CD8-positive, alpha-beta memory T cell (primary cell): ENCODE measurements at places on chromosomes 6 and 20. TPM values are rescaled to one million over a fixed set of nuclear protein-coding genes. Genes with fewer than 3 reads are reported as not detected.

- H3K36me3 ChIP-seq: no peaks in the 10 kb centered on the region
- no peak for DNase-seq
- H3K4me1 ChIP-seq: no peaks in the 10 kb centered on the region
- no peak overlapping the region for H3K4me3 ChIP-seq
- H3K27ac ChIP-seq: no peak overlapping the region
Observed at GRCh38 chr6:33985313-33985751, 160.6 kb downstream of the GRM4 start.

DNA sequence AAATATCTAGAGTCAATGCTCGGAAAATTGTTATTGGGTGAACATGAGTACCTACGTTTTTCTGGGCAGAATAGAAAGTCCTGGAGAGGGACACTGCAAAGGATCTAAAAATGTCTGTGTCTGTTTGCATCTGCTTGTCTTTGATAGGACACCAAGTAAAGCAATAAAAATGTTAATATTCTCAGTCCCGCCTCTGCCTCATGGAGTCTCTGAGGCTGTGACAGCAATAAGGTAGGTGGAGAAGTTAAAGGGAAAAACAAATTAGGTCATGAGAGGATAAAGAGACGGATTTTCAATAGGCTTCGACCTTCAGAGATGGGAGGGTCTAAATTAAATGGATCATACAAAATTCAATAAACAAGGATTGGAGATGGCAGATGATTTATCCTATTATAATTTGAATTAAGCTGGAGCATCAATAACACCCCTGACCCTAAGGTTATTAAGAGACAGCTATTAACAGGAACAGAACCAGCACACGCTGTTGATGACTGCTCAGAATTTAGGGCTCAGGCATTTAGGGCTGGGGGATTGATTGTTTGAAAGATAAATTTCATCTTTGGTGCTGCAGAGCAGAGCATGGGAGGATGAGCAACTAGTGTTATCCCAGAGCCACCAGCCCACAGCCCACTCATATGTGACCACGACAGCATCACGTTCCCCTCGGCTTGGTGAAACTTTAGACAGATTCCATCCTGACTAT lies 620.3 kb upstream of the CDH4 start:
- no peak for DNase-seq
- H3K27me3 ChIP-seq: no peaks in the 10 kb centered on the region

- no peaks in the 10 kb centered on the region for H3K36me3 ChIP-seq
- H3K4me1 ChIP-seq: no peaks in the 10 kb centered on the region
- no peak for DNase-seq
- H3K27me3 ChIP-seq: no peaks in the 10 kb centered on the region
Observed at GRCh38 chr20:60729135-60729900, 522.7 kb upstream of the CDH4 start.

- H3K27ac ChIP-seq: no peak overlapping the region
- H3K4me3 ChIP-seq: no peak overlapping the region
- H3K4me1 ChIP-seq: no peaks in the 10 kb centered on the region
- no peaks in the 10 kb centered on the region for H3K36me3 ChIP-seq
Observed at GRCh38 chr6:97049253-97050011, 124.9 kb downstream of the KLHL32 start.

The BMP7 gene
- not detected for total RNA-seq

- no peaks in the 10 kb centered on the region for H3K36me3 ChIP-seq
- H3K27me3 ChIP-seq: no peaks in the 10 kb centered on the region
- H3K27ac ChIP-seq: no peak overlapping the region
- no peak overlapping the region for H3K4me3 ChIP-seq
- DNase-seq: no peak
Observed at GRCh38 chr6:46419576-46420002, 71.7 kb downstream of the RCAN2 start.

- no peaks in the 10 kb centered on the region for H3K36me3 ChIP-seq
- H3K4me3 ChIP-seq: no peak overlapping the region
- no peaks in the 10 kb centered on the region for H3K27me3 ChIP-seq
- no peak overlapping the region for H3K27ac ChIP-seq
Observed at GRCh38 chr6:74065705-74066104, 369.7 kb downstream of the CD109 start.

The LZTS3 gene
- 1.0 TPM for total RNA-seq

- no peaks in the 10 kb centered on the region for H3K36me3 ChIP-seq
- H3K27ac ChIP-seq: no peak overlapping the region
- no peaks in the 10 kb centered on the region for H3K4me1 ChIP-seq
- H3K4me3 ChIP-seq: no peak overlapping the region
Observed at GRCh38 chr6:152566103-152566875, 70.9 kb downstream of the SYNE1 start.

GRCh38 chr6:82693094-82693493 lies 329.5 kb downstream of the TPBG start:
- no peak for DNase-seq
- H3K27me3 ChIP-seq: no peaks in the 10 kb centered on the region
- H3K36me3 ChIP-seq: no peaks in the 10 kb centered on the region
- H3K4me3 ChIP-seq: no peak overlapping the region
- no peak overlapping the region for H3K27ac ChIP-seq
- no peaks in the 10 kb centered on the region for H3K4me1 ChIP-seq

DNA sequence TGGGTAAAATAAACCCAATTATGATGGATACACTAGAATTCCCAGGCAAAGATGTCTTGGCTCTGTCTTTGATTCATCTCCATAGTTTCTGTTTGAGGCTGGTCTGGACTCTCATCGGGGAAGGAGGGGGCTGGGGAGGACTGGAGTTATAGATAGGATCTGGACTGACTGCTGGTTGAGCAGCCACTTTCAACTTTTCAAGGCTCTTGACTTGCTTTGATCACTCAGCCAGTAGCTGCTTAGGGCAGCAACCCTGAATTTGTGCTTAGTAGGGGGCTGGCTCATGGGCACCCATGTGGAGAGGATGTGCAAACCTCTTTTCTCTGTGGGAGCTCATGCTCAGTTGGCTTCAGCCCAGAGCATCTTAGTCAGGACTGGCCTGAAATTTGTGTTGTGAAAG lies 114.0 kb upstream of the NEDD9 start:
- peaks cover 7% of the 10 kb centered on the region for H3K4me1 ChIP-seq
- no peaks in the 10 kb centered on the region for H3K27me3 ChIP-seq
- no peak overlapping the region for H3K4me3 ChIP-seq
- no peak overlapping the region for H3K27ac ChIP-seq

GRCh38 chr20:11394145-11394833 lies 523.4 kb upstream of the BTBD3 start:
- DNase-seq: no peak
- H3K27ac ChIP-seq: no peak overlapping the region
- H3K4me1 ChIP-seq: no peaks in the 10 kb centered on the region
- no peaks in the 10 kb centered on the region for H3K27me3 ChIP-seq

The FNDC11 gene
- total RNA-seq: 0.26 TPM

GRCh38 chr6:83467620-83468036 lies 36.8 kb upstream of the ME1 start:
- no peaks in the 10 kb centered on the region for H3K4me1 ChIP-seq
- no peaks in the 10 kb centered on the region for H3K36me3 ChIP-seq
- no peak for DNase-seq
- H3K27ac ChIP-seq: no peak overlapping the region
- no peaks in the 10 kb centered on the region for H3K27me3 ChIP-seq

DNA sequence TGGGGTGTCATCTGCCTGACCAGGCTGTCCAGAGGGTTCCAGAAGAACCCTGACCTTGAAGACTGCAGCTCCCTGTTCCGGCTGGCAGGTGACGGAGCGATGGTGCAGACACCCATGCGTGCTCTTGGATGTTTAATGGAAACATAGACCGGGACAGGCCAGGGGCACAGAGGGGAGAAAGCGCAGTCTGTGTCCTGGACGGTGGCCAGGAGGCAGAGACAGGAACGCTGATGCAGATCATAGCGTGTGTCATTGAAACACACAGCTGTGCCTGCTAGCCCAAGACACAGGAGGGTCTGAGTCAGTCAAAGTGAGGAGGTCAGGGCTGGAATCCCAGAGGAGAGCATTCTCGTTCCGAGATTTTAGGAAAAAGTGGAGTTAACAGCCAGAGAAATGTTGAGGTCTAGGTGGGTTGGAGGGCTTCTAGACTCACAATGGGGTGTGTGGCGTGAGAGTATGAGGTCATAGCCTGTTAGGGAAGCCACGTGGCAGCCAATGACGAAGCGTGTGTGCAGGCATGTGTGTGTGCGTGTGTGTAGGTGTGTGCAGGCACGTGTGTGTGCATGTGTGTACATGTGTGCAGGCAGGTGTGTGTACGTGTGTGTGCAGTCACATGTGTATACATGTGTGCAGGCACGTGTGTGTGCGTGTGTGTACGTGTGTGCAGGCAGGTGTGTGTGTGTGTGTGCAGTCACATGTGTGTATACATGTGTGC lies 167.0 kb downstream of the ERMARD start:
- H3K4me3 ChIP-seq: no peak overlapping the region
- H3K27me3 ChIP-seq: no peaks in the 10 kb centered on the region
- no peaks in the 10 kb centered on the region for H3K4me1 ChIP-seq
- no peaks in the 10 kb centered on the region for H3K36me3 ChIP-seq
- H3K27ac ChIP-seq: no peak overlapping the region

The OR2B2 gene
- total RNA-seq: not detected

The ALDH8A1 gene
- total RNA-seq: 0.85 TPM

The ZC2HC1B gene
- not detected for total RNA-seq

GRCh38 chr20:51955756-51956155 lies 153.4 kb upstream of the SALL4 start:
- H3K36me3 ChIP-seq: no peaks in the 10 kb centered on the region
- DNase-seq: no peak
- no peaks in the 10 kb centered on the region for H3K27me3 ChIP-seq

The WFDC2 gene
- total RNA-seq: 0.55 TPM

The SLC35F1 gene
- not detected for total RNA-seq

GRCh38 chr6:64737418-64737817 lies 969.6 kb downstream of the EYS start:
- DNase-seq: no peak
- no peak overlapping the region for H3K27ac ChIP-seq
- H3K4me1 ChIP-seq: no peaks in the 10 kb centered on the region

DNA sequence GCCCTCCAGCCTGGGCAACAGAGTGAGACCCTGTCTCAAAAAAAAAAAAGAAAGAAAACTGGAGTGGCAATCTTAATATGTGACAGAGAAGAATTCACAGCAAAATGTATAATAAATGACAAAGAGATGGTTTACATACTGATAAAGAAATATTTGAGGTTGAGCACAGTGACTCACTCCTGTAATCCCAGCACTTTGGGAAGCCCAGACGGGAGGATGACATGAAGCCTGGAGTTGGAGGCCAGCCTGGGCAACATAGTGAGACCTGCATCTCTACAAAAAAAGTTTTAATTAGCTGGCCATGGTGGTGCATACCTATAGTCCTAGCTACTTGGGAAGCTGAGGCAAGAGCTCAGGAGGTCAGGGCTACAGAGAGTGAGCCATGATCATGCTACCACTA lies 12.4 kb upstream of the DEFB118 start:
- no peaks in the 10 kb centered on the region for H3K36me3 ChIP-seq
- no peak for DNase-seq
- H3K4me3 ChIP-seq: no peak overlapping the region
- no peaks in the 10 kb centered on the region for H3K27me3 ChIP-seq

- DNase-seq: no peak
- no peak overlapping the region for H3K27ac ChIP-seq
- no peak overlapping the region for H3K4me3 ChIP-seq
- H3K36me3 ChIP-seq: no peaks in the 10 kb centered on the region
- H3K4me1 ChIP-seq: peaks cover 8% of the 10 kb centered on the region
Observed at GRCh38 chr6:98821756-98822405, 12.5 kb upstream of the POU3F2 start.

DNA sequence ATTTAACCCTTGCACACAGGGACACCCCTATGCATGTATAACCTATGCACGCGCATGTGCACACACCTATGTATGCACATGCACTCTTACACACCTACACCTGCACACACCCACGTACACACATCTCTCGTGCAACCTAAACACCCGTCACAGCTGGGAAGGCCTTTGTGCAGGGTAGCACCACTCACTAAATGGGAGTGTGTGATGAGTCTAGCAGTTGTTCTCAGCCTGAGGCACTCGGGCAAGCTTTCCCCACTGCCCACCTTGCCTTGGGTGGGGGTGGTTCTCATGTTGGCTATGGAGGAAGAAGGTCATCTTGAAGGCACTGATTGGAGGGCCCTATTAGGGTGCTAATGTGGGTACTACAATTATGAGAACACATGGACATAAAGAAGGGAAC lies 85.8 kb downstream of the DLL1 start:
- DNase-seq: no peak
- H3K27me3 ChIP-seq: no peaks in the 10 kb centered on the region

GRCh38 chr20:17570347-17571152 lies 675 bp downstream of the DSTN start:
- H3K36me3 ChIP-seq: no peaks in the 10 kb centered on the region
- H3K27ac ChIP-seq: peak overlapping the region; percentile 84
- no peaks in the 10 kb centered on the region for H3K27me3 ChIP-seq
- peak; percentile 22 for DNase-seq

- no peak for DNase-seq
- H3K27me3 ChIP-seq: no peaks in the 10 kb centered on the region
- no peaks in the 10 kb centered on the region for H3K4me1 ChIP-seq
- no peak overlapping the region for H3K27ac ChIP-seq
- no peaks in the 10 kb centered on the region for H3K36me3 ChIP-seq
Observed at GRCh38 chr6:164018133-164018532, 603.6 kb downstream of the QKI start.

The HLA-DMB gene
- total RNA-seq: 4.3 TPM

- H3K27ac ChIP-seq: no peak overlapping the region
- H3K27me3 ChIP-seq: no peaks in the 10 kb centered on the region
- no peak overlapping the region for H3K4me3 ChIP-seq
Observed at GRCh38 chr6:88361298-88361697, 195.2 kb upstream of the CNR1 start.

GRCh38 chr20:61486198-61486597 lies 234.1 kb downstream of the CDH4 start:
- no peak overlapping the region for H3K27ac ChIP-seq
- no peaks in the 10 kb centered on the region for H3K27me3 ChIP-seq
- no peaks in the 10 kb centered on the region for H3K4me1 ChIP-seq
- H3K36me3 ChIP-seq: no peaks in the 10 kb centered on the region
- no peak overlapping the region for H3K4me3 ChIP-seq
- no peak for DNase-seq

DNA sequence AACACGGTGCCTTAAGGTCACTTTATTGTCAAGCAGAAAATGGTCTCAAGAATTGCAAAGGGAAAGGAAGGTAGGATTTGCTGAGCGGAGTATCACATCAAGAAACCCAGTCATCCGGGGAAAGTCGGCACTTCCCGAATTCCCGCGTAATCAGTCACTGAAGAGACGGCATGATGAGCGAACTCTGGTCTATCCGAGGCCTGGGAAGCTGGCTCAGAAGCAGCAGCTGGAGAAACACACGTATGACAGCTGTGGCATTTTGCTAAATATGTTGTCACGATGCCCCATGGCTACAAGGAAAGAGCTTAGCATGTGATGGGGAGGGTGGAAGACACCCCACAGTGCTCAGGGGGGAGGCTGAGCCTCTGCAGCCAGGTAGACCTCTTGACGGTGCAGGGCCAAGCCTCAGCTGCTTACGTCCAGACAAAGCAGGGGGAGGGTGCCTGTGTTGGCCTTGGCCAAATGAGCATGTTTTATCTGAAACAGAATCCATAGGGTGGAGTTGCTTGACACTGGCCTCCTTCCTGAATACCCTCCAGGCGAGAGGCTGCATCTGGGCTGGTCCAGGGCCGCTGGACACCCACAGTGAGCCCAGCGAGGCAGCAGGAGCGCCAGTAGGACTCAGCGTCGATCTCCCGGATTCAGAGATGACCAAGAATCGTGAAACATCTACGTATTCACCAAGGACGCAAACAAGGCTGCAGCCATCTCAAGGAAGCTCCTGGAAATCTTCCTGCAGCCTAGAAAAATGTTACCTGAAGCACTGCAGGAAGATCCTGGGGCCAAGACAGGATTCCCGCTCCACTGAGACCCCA lies 118.8 kb upstream of the AFDN start:
- H3K4me3 ChIP-seq: no peak overlapping the region
- H3K27ac ChIP-seq: no peak overlapping the region
- H3K4me1 ChIP-seq: peaks cover 30% of the 10 kb centered on the region
